ENCODE measurements at places on chromosomes 5 and 9.

DNA sequence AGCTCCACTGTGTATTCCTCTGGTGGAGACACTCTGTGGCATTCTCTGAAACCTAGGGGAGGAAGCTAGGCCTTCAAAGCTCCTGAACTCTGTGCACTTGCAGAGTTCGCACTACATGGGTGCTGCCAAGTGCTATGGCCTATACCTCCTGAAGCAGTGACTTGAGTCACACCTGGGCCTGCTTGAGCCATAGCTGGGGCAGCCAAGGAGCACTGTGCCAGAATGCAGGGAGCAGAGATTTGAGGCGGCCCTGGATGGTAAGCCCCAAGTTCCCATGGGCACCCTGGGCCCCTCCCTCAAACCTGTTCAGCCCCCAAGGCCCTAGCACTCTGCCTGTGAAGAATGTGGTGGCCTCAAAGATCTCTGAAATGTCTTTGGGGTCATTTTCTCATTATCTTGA is 212.9 kb downstream of the SPATA31A6 start:
- no peak for DNase-seq

DNA sequence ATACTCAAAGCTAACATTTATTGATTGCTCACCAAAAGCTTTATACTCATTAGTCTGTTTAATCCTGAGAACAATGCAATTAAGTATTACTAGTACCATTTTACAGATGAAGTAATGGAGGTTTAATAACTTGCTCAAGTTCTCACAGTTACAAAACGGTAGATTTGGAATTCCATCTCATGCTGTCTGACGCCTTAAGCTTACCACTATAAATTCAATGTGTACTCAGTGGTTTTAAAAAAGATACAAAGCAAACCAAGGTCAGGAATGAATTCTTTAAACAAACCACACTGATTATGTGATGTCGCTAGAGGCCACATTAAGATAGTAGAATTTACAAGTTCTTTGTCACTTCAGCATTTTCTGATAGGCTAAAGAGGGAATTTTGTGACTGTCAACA is 1.2 kb upstream of the C5orf63 start:
- DNase-seq: no peak

GRCh38 chr5:116806836-116807235 is 232.2 kb upstream of the SEMA6A start:
- no peak for DNase-seq

DNA sequence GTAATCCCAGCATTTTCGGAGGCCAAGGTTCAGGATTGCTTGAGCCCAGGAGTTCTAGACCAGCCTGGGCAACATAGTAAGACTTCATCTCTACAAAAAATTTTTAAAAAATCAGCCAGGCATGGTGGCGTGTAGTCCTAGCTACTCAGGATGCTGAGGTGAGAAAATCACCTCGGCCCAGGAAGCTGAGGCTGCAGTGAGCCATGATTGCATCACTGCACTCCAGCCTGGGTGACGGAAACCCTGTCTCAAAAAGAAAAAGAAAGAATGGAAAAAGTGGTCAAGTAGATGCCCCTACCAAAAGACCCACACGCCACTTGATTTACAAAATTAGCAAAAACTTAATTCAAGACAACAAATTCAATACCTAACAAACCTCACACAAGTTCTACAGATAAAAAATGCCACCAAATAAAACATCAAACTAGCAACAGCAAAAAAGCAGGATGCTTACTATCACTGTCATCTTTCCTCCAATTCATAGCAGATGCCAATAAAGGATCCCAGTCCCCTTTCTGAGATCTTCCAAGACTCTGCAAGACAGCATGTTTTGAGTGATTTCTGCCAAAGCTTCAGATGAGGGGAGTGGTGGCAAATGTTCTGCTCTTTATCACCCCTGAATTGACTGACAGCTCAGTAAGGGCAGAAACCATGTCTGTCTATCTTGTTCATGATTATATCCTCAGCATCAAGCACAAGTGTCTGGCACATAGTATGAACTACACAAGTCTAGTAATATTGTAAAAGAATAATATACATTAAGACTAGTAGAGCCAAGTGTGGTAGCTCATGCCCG is 34.2 kb upstream of the TESK1 start:
- peak; percentile 53 for DNase-seq

DNA sequence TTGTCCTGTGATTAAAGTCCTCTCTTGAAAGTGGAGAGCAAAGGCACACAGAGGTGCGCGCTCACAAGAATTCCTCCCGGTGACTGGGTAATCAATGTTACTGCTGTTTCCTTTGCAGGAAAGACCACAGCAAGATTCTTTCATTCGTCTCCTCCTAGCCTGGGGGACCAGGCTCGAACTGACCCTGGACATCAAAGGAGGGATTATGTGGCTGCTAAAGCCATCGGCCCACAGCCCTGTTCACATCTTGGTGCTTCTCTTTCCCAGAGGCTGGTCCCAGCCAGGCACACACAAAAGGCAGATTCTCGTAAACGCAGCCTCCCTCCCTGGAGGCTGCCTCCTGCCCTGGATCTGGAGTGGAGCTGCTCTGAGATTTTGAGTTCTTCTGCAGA is 230.9 kb downstream of the FANCC start:
- no peak for DNase-seq

DNA sequence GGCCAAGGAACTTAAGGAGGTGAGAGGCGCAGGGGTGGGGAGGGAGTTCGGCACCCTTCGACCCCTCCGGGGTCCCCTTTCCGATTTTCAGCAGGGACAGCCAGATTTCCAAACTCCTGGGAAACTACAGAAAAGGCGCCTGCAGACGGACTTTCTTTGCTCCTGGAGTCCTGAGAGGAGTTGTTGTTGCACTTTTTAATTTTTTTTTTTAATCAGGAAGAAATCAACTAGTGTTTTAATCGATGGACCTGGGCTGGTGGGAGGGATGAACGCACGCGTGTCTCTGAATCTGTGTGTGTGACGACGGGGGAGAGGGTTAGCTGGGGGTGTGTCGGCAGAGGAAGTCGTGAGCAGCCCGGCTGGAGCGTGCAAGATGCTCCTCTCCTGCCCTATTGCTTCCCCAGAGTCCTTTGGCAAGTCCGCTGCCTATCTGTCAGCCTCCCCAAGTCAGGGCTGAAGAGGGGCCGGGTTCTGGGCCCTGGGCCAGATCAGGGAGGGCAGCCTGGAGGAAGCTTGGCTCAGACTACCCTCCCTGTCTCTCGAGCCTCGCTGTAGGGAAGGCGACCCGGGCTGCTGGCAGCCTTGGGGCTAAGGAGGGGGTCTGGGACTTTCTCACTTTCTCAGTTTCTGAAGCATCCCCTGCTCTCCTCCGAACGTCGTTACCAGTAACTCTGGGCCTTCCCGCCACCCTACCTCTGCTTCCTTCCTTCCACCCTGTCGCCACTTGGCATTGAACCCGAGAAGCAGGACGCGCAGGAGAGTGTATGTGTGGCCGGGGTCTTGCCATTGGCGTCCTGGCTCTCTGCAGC is 731 bp downstream of the PRR16 start:
- no peak for DNase-seq

DNA sequence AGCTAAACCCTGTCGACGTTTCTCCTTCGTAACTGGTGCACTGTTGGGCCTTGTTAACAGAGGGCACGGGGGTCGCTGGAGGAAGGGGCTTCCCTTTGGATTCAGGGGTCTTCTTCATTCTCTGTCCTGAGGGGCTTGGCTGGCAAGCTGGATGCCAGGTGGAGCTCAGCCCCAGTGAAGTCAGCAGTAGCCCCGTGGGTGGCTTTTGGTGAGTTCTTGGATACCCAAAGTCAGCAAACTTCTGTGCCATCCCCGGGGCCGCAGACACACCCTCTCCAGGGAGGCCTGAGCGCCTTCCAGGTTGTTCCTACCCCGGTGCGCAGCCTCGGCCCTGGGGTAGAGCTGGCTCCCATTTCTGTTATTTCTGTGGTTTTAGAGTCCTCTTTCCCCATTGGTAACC is 12.3 kb upstream of the OBP2A start:
- no peak for DNase-seq

DNA sequence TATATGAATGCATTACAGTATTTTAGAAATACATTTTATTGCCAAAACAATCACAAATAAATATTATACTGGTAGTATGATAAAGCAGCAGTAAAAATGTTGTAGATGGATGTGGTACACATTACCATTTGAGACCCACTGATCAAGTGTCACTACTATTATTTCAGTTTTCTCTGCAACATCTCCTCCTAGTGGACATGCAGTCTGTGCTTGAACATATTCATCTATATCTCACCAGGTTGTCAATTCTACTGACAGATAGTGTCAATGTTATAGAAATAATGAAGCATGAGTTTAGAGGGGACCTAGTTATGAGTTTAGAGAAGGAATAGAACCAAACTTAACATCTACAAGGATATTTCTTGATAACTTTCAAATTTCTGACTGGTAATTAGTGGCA is 39.2 kb upstream of the ELOVL7 start:
- DNase-seq: no peak

DNA sequence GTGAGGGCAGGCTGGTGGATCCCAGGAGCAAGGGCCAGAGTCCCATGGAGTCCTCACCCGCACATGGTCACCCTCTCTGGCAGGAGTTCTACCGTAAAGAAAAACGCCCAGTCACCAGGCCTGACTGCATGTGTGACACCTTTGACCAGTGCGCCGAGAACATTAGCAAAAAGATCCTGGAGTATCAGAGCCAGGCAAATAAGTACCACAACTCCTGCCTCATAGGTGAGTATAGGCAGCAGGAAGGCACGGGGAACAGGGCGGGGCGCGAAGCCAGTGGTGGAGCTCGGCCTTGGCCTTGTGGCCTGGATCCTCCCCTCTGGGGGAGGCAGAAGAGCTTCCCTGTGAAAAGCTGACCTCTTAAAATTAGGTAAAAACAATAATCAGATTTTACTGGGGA is 45.4 kb upstream of the TDRD7 start:
- DNase-seq: no peak

DNA sequence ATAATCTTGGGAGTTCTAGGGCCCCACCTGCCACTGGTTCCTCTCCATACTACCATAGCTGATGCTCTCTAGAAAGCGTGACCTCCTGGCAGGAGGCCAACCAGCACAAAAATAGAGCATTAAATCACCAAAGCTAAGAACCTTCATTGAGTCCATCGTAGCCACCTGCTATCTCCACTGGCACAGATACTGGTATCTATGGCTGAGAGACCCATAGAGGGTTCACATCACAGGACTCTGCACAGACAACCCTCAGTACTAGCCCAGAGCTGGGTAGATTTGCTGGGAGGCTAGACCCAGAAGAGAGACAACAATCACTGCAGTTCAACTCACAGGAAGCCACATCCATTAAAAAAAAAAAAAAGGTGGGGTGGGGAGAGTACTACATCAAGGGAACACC is 509.1 kb downstream of the DTWD2 start:
- no peak for DNase-seq

DNA sequence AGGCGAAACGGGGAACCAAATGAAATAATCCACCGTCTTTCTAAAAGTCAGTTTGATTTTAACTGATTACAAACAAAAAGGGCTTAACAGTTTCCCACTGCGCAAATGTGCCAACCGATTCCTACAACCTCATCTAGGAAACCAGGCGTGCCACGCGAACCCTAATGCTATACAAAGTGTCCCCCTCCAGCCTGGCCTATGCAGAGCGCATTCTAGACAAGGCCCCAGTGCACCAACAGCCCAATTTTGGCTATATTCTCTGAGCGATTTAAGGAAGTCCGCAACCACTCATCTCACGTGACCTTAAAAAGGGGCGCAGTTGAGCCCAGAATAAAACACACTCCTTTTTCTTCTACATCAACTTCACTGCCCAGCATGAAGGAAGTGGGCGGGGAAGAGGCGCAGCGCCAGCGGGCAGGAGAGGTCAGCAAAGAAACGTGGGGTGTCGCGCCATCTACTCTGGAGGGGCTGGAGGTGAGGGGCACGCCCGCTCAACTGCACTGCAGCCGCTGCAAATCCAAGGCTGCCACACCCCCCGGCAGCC is 779 bp downstream of the FAM13B start:
- no peak for DNase-seq

GRCh38 chr5:143341807-143342570 is 61.5 kb downstream of the NR3C1 start:
- DNase-seq: no peak

DNA sequence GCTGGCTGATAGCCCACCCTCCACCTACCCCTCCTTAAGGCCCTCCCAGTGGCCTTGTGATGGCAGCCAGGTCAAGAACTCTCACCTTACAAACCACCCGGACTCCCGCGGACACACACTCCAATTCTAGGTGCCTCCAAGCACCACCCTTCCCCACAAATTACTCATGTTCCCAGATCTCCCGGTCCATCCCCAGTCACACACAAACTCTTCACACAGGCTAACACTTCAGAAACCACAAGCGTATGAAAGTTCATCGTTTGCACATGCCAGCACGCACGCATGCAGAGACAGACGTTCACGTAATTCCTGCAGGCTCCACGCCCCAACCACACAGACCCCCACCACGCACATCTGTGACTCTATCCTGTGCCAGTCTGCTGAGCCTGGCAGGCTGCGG is 18.0 kb downstream of the NR5A1 start:
- DNase-seq: no peak

- no peak for DNase-seq
Observed at GRCh38 chr5:159435855-159436254, 105.6 kb upstream of the IL12B start.

DNA sequence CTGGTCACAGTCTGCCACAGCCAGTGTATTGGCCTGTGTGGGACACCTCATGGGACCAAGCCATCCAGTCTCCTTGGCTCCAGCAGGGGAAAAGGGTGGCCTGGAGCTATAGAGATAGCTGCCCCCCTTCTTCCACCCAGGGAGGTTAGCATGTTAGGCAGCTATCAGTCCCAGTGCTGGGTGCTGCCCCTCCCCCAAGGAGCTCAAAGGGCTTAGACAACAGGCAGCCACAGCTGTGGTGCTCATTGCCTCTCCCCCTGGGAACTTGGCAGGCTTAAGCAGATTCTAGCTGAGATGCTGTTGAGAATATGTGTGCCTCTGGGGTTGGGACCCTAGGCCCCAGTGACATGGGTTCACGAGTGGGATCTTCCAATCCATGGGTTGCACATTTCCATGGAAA is 226.0 kb upstream of the PTGER4 start:
- DNase-seq: no peak

DNA sequence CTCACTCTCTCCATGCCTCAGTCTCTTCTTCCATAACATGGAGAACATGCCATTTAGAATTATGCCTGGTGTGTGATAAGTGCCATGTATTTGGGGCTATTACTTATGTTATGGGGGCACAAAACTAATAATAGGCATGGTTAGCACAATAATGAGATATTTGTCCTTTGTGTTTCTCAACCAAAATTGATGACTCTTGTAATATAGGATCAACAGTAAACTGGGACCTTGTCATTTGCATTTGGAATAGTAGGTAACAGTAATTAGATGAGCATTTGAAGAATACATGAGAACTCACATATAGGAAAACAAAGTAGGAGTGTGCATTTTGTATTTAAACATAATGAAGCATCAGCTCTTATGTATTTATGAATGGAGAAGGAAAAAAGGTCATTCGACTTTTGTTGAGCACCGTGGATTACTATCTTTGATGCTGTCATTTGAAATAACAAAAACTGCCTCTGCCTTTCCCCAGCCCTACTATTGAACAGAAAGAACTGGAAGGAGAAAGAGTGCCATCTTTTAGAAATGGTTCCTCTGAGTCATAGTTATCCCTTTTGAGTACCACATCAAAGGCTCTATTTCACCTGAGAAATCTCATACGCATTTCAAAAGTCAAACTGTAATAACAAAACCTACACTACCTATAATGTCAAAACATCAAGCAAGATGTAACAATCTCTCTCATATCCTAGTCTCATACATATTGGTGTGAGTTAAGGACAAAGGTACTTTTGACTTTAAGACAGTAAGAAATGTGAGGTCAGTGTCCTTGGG is 655.2 kb downstream of the PDE4D start:
- DNase-seq: peak; percentile 10
